Stimulated activated CD4-positive, alpha-beta T cell treated with anti-CD3 and anti-CD28 coated beads, Interleukin-4, amount 100 ng/mL, for 1 hour (primary cell): ENCODE measurements at places on chromosomes 12 and 14.

- DNase-seq: no peak
These were observed 60.9 kb downstream of the ELK3 start for GRCh38 chr12:96255077-96255476.

GRCh38 chr12:44531320-44531971 is 344.7 kb downstream of the NELL2 start:
- no peak for DNase-seq

DNA sequence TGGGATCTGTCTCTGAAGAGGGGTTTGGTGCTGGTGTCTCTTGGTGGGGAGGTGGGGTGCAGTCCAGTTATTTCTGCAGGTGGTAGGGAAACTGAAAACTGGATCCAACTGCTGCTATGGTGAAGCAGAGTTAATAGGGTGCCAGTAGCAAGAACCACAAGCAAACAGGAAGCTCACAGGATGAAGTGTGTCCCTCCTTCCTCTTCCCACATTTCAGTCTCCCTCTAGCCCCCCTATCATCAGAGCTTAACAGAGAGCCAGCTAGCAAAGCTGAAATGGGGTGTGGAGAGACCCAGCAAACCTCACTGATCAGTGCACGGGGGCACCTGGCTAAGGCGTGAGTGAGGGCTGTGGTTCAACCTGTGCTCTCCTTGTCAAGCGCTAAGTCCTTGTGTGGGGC is 69.1 kb upstream of the C12orf71 start:
- DNase-seq: no peak

GRCh38 chr14:30779210-30779609 is 95.1 kb upstream of the COCH start:
- DNase-seq: no peak

DNA sequence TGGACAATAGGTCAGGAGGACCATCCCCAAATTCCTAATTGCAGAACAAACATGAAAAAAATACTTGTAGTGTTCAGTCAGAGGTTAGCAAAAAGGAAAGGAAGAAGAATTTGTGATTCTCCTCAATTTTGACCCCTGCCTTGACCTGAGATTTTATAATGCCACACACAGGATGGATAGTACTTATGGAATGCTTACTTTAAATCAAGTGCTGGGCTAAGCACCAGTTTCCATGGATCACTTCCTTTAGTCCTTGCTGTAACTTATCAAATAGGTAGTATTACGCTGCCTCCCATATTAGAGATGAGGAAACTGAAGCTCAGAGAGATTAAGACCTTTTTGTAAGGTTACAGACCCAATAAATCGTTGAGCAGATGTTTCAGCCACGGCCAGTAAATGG is 81.2 kb upstream of the OVCH1 start:
- DNase-seq: no peak

DNA sequence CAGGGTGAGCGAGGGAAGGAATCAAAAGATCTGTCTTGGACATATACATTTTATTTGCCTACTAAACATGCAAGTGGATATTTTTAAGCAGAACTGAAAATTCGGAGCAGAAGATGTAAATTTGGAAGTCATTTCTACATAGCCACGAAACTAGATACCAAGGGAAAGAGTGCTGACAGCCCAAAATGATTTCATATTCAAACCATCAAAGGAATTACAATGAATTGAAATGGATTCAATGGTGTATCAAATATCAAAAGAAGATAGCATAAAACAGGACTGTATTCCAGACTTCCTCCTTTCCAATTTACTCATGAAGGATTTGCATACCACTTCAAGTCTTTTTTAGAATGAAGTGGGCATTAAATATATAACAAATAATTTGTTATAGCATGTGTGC is 313.5 kb upstream of the KITLG start:
- no peak for DNase-seq

GRCh38 chr12:25691865-25692114 is 138.7 kb upstream of the LMNTD1 start:
- DNase-seq: no peak

DNA sequence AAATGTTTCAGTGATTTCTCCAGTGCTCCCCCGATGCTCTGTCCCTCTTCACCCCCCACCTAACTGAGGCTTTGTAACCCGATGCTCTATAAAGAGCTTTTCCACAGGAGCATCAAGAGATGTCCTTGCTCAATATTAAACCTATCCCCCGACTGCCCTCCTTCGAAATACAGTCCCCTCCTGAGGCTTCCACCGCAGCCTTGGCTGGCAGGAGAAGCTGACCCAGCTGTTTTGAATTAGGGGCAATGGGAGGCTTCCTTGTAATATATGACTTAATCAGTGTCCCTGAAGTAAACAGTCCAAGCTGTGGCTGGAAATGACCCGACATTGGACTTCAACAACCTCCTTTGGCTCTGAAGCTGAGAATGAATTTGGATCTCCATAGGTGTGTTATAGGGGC is 62.4 kb downstream of the TMEM30B start:
- no peak for DNase-seq
